ENCODE measurements at places on chromosomes 3 and 15.

- no peak for DNase-seq
These were observed 16.4 kb downstream of the NECTIN3 start for GRCh38 chr3:111087924-111088469.

GRCh38 chr3:128992926-128993460 is 883 bp downstream of the CFAP92 start:
- no peak for DNase-seq

GRCh38 chr3:67468511-67468910 is 185.9 kb downstream of the SUCLG2 start:
- no peak for DNase-seq

- peak; percentile 7 for DNase-seq
These were observed 61.0 kb downstream of the GTPBP8 start for GRCh38 chr3:113051787-113052186.

- no peak for DNase-seq
These were observed 633.7 kb downstream of the MECOM start for GRCh38 chr3:169029674-169030285.

DNA sequence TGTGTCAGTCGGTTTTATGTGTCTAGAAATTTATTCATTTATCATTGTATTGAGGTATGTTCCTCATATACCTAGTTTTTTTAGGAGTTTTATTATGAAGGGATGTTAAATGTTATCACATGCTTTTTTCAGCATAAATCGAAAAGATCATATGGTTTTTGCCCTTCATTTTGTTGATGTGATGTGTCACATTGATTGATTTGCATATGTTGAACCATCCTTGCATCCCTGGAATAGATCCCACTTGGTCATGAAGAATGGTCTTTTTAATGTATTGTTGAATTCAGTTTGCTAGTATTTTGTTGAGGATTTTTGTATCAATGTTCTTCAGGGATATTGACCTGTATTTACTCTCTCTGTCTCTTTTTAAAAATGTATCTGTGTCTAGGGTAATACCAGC is 230.3 kb downstream of the RAP2B start:
- no peak for DNase-seq

DNA sequence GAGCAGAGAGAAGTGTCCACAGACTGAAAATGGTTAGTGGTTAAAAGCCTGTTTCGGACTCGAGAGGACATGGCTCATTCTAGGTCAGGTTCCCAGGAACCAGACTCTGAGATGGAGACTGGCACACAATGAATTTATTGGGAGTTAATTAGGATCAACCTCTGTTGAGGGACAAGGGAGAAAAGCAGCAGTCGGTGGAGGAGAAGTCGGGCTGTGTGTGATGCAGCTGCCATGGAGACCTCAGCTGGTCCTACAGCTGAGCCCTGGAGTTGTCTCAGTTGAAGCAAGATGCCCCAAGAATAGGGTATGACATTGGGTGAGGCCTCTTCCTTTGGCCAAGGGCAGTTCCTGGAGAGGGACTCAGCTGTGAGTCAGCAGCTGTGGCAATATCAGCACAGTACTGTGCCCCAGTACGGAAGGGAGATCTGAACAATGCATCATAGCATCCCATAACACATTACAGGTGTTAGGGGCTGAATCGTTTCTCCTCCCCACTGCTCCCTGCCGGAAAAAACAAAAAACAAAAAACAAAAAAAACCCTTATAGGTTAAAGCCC is 105.4 kb downstream of the ABHD5 start:
- no peak for DNase-seq

DNA sequence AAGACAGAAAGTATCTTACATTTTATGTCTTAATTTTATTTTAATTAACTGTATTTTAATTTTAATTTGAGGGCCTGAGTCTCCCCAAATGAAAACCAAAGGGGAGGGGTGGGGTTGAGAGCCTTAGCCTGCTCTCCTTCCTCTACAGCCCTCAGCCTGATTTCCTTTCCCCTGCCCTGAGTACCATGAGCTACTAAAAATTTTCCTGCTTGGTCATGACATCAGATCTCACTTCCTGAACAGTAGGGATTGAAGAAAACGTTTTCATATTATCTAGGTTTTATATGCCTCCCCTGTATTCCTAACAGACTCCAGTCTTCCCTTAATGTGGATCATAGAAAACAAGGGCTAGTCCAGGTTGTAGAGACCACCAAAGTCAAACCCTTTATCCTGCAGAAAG is 133.9 kb downstream of the MYLK start:
- no peak for DNase-seq

DNA sequence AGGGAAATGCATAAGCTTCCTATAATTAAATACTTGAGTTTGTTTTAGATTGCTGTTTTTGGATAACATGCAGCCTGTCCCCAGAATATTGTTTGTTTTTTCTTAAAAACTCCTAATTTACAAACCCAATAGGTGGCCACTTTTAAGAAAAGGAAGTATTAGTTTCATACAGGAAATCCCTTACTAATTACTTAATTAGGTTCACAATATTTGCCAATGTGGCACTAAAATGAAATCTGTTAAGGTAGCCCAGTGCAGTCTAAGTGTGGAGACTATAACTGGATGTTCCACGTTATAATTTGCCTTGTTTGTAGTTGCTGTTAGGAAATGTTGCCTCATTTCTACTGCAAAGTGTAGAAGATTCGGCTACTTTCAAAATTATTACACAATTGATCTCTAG is 195.8 kb downstream of the BBX start:
- DNase-seq, result no peak

- no peak for DNase-seq
These were observed 48.8 kb downstream of the FBXO22 start for GRCh38 chr15:75952525-75952924.

DNA sequence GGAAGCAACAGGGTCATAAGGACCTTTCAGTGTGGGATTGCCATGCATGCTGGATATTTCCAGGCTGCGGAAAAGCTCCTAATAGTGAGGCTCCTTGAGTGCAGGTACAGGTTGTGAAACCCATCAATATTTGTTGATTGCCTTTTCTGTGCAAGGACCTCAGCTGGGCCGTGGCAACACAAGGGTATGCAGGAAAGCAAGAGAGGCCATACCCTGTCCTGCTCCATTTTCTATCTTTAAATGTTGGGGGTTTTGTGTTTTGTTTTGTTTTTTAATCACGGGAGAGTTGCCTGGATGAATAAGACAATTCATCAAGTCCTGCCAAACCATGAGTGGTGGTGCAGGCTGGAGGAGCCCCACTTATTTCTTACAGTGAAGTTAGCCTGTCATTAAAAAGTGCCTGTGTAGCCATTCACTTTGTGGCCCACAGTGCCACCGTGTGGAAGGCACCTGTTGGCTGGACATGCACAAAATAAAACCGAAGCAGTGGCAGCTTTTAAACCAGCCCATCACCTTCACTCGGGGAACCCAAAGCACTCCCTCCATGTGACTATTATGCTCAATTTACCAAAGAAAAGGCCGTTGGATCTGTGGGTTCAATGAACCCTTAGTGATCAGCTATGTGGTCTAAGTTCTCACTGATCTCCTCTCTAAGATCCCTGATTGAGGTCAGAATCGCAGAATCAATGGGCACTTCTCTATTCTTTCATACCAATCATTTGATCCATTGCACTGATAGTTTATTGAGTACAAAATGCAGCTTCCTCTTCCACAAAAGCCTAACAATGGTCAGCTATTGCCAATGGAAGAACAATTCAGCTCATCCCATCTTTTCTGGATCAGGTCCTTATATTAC is 42.2 kb downstream of the CLDN18 start:
- DNase-seq, result no peak

- DNase-seq, result no peak
These were observed 24.0 kb upstream of the USP3 start for GRCh38 chr15:63480441-63480821.

GRCh38 chr15:73660455-73660854 is 23.7 kb upstream of the CD276 start:
- DNase-seq, result no peak

- DNase-seq, result no peak
These were observed 55.1 kb downstream of the RBMS3 start for GRCh38 chr3:29335943-29336342.

DNA sequence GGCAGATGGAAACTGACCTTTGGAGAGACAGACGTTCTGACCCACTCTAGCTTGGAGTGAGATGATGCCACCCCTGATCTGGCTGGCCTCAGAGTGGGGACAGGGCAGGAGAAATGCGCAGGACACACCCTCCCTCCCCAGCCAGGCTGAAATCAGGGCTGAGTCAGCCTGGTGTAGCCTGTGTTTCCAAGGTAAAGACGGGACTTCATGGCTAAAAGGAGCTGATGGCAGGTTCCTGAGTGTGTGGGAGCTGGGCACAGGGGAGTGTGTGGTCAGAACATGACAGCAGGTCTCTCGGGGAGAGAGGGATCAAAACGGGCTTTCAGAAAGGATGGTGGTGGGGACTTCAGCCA is 14.6 kb upstream of the POLG start:
- DNase-seq, result no peak

GRCh38 chr3:12512534-12513118 is 28.3 kb downstream of the TSEN2 start:
- no peak for DNase-seq

GRCh38 chr3:59762941-59763340 is 713.1 kb upstream of the CFAP20DC start:
- DNase-seq, result no peak

- DNase-seq, result no peak
These were observed 146.5 kb downstream of the APBA2 start for GRCh38 chr15:29032229-29032625.

DNA sequence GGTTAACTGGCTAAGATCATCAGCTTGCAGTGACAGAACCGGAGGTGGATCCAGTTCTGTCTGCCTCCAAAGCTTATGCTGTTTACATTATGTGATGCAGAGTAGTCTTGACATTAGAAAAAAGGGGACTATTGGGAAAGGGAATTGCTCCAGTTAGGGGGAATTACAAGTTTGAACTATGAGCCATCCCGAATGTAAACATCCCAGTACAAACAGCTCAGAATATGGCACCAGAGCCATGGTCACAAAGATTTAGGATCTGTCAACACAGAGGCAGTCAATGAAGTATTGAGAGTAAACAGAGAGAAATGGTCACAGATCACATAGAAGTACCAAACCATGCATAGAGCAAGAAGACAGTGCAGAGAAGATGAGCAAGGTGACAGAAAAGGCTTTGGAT is 39.8 kb upstream of the CRTC3 start:
- DNase-seq, result no peak

GRCh38 chr15:54011656-54012055 is 33.4 kb downstream of the UNC13C start:
- DNase-seq, result no peak

- DNase-seq, result peak; percentile 98
These were observed 252 bp upstream of the ARMC8 start for GRCh38 chr3:138186803-138187295.

- DNase-seq, result no peak
These were observed 40.8 kb downstream of the MRAS start for GRCh38 chr3:138389144-138389601.

- no peak for DNase-seq
These were observed 32.8 kb upstream of the PRR20G start for GRCh38 chr3:127320529-127321121.

DNA sequence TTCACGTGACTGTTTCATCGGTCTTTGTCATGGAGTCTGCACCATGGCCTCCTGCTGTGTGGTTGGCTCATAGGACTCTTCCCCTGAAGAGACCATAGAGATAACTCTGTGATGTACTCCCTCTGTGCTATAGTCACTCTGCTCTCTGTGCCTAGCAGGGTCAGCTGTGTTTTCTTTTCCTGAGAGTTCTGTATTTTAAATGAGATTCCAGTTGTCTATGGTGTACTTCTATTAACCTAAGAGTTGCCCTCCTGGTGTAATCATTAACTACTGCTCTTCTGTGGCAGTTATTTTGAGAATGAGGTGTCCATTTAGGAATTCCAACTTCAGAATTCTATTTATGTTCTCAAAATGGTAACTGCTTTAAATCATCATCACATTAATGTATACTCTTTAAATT is 114.5 kb upstream of the ARPP21 start:
- DNase-seq, result no peak

DNA sequence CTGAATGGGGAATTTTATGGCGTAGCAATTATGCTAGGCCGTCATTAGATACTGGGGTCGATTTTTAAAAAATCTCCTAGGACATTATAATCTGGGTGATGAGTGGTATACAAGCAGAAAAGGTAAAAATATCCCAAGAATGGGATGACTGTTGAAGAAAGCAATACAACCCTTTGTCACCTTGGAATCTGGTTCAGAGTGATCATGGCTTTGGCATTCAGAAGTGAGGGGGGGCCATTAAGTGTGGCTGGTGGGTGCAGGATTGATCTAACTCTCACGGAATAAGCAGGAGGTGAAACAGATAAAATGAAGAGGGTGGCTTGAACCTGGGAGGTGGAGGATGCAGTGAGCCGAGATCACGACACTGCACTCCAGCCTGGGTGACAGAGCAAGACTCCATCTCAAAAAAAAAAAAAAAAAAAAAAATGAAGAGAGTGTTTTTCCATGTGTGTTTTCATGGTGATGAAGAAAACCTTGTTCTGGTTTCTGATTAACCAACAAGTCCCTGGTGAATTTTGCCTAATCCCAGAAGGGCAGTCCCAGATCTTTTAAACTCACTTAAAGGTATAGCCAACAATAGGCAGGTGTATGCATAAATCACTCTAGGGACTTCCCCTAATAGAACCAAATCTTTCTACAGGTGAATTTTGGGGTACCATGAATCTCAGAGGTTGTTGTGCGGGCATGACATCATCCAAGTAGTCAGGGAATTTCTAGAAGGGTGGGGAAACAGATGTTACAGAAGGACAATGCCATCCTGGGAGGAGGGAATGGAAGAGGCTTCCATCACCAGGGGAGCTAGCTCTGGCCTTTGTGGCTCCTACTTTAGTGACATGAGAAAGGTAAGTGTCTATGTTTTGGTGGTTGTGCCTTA is 3.1 kb upstream of the RAD54L2 start:
- DNase-seq, result no peak

DNA sequence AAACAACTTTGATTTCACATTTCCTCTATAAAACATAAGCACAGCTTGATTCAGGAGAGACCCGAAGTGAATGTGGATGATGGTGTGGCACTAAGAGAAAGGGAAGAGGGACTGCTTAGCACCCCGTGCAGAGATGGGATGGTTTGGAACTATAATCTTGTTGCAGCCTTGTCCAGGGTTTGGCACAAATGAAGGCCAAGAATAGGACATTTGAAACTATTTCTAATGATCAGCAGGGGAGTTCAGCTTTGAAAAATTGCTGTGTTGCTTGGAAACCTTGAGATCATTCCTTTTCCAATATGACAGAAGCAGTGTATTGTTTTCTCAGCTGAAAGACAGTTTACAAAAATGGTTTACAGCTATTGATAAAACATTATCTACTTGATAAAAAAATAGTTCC is 49.7 kb downstream of the ASB7 start:
- no peak for DNase-seq

GRCh38 chr3:50630877-50631276 is 13.9 kb downstream of the MAPKAPK3 start:
- DNase-seq, result no peak

DNA sequence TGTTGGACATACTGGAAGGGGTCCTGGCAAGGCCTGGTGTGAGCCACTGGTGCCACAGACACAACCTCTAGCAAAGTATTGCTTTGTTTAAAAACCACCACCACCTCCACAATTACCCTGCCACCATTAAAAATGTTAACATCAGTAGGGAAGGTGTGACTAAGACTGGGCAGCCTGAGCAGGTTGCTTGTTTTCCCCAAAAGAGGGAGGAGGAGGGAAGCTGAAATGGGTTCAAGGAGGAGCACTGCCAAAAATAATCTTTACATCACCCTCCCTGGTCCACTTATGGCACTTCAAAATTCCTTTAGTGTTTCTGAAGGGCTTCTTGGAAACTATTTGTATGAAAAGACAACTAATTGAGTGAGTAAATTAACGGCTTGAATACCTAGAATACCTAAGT is 99.8 kb upstream of the FGF7 start:
- DNase-seq, result no peak

Measured in germinal center (tissue), 1 donor.